Stimulated activated CD8-positive, alpha-beta memory T cell treated with anti-CD3 and anti-CD28 coated beads, Interleukin-4, amount 100 ng/mL, for 4 hours (primary cell): ENCODE measurements at places on chromosomes 2 and 18.

DNA sequence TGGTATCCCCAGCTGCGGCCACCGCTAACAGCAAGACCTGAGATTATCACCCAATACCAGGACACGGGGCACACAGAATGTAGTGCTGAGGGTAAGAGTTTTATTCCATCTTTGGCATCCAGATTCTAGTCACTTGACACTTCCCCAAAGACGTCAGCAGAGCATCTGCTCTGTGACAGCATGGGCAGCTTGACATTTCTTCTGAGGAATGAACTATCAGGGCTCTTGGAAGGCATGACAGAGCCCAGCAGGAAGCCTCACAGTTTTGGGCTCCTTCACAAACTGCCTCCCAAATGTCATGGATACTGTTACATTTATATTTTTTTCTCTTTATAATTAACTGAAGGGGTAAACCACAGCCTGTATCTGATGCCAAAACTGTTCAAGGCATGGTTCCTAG is 1010.7 kb downstream of the TDRD15 start:
- DNase-seq, result no peak

- DNase-seq, result no peak
Observed at GRCh38 chr2:86491088-86491487, 49.9 kb downstream of the KDM3A start.

- DNase-seq, result no peak
Observed at GRCh38 chr18:42458226-42458625, 503.2 kb downstream of the PIK3C3 start.

DNA sequence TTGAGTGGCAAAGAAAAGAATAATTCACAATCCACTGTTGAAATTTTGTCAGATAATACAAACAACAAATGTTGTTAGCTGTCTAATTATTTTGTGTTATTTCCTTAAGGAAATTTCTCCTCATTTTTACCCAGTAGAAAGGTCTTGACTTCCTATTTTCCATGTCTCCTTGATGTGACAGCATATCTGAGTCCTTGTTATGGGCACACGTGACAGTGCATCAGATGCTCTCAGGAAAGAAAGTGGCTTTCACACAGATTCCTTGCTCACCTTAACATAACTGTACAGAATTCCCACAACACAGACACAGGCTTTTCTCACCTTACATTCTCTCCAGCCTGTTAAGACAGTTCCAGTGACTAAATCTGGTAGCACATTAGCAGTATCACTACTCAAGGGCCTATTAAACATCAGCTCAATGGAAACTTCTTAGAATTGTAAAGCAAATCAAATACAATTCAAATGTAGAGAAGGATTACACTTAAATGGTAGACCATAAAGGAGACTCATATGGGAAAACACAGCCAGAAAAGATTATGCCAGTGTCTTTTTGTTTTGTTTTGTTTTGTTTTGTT is 30.2 kb upstream of the GPR55 start:
- no peak for DNase-seq

DNA sequence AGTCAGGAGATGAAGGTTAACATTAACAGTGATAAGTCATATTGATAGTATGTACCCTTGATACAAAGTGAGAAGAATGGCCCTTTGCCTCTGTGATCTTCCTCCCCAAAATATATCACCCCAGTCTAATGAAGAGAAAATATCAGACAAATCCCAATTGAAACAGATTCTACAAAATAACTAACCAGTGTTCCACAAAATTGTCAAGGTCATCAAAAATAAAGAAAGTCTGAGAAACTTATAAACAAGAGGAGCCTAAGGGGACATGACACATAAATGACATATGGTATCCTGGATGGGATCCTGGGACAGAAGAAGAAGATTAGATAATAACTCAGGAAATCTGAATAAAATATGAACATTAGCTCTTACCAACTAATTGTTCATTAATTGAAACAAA is 398.4 kb downstream of the DSC3 start:
- DNase-seq, result no peak

- DNase-seq, result no peak
Observed at GRCh38 chr2:198042189-198042588, 237.8 kb downstream of the PLCL1 start.

GRCh38 chr18:5250603-5251002 is 44.9 kb downstream of the ZBTB14 start:
- DNase-seq, result no peak

DNA sequence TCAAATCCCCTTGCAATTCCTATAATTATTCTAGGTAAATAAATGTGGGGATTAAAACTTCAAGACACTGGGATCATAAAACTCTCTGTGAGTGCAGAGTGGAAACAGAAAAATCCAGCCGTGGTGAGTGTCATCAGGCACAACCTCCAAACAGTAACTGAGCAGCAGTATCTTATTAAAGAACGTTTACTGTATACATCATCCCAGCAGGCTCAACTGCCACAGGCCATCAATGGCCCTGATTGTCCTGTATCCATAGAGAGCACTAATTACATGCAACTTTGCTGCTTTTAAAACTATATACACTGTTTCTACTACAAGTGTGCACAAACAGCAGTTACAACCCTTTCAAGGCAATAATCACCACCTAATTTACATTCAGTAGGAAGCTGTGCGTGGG is 23.9 kb downstream of the GAREM1 start:
- no peak for DNase-seq

GRCh38 chr2:62163106-62163831 is 32.6 kb upstream of the B3GNT2 start:
- no peak for DNase-seq

- no peak for DNase-seq
Observed at GRCh38 chr2:147863835-147864234, 19.0 kb downstream of the ACVR2A start.

DNA sequence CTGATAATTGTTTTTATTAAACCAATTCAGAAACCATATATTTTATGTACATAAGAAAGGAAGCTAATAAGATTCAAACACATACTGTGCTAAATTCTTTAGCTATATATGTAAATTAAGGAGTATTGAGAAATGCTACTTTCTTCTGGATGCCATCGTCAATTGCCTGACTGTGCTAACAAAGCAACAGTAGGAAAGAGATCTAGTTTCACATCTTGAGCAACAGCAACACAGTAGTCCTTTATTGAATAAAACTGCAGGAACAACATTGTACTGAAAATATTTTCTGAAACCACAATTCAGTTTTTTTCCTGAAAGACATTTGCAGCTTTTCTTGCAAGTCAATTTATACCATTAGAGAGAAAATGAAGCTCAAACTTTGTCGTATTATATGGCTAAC is 1404.9 kb upstream of the SLC39A10 start:
- no peak for DNase-seq

DNA sequence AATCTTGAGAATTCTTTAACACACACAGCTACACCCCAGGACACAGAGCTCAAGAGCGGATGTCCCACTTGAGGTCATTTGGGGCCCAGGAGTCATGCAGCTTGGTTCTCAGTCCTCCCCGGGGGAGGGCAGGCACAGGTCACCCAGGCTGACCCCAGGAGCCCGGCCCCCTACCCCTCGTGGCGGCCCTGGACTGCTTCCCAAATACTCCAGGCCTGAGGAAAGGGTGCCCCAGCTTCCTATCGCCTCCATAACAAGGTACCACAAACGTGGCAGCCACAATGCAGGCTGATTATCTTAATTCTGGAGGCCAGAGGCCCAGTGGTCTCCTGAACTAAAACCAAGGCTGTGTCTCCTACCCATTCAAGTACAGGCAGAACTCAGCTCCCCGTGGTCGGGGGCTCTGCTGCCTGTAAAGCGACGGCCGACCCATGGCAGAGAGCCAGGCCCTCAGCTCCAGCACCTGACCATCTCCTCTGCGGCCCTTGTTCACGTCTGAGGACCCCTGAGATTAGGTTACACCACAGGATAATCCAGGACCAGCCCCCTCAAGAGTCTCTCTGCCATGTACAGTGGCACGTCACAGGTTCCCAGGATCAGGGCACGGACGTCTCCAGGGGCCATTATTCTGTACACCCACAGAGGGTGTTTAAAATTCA is 10.5 kb downstream of the SLC66A2 start:
- DNase-seq, result no peak
